ENCODE measurements at places on chromosomes 13 and 19.
A peak's percentile ranks its signal among the peaks of the same experiment; 100 is the strongest.

- no peak for DNase-seq
Observed at GRCh38 chr13:43170506-43170905, 147.1 kb downstream of the DNAJC15 start.

- DNase-seq = no peak
Observed at GRCh38 chr13:48125794-48126228, 30.9 kb upstream of the MED4 start.

DNA sequence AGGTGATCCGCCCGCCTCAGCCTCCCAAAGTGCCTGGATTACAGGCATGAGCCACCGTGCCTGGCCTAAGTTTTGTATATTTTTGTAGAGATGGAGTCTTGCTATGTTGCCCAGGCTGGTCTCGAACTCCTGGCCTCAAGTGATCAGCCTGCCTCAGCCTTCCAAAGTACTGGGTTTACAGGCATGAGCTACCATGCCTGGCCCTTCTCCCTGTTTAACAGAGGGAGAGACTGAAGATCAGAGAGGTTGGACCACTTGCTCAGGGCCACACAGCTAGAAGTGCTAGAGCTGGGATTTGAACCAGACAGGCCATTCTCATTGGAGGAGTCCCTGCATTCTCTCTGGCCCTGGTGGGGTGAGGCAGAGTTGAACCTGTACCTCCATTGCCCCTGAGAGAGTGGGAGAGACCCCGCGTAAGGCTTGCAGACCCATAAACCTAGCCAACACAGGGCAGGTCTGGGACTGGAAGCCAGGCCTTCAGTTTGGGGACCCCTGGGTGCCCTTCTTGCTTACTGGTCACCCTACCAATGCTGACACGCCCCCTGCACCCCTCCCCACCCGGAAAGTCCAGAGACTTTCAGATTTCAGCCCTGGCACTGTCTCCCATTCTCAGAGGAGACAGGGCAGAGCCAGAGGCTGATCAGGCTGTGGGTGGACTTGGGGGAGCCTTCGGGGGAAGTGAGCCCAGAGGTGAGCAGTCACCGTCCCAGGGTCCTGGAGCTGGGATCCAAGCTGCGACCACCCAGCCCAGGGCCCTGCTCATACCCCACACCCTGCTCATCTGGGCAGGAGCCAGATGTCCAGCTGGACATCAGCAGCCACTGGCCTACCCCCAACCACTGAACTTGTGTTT is 13.3 kb downstream of the TTYH1 start:
- no peak for DNase-seq

- no peak for DNase-seq
Observed at GRCh38 chr13:53545340-53545941, 516.8 kb downstream of the OLFM4 start.

DNA sequence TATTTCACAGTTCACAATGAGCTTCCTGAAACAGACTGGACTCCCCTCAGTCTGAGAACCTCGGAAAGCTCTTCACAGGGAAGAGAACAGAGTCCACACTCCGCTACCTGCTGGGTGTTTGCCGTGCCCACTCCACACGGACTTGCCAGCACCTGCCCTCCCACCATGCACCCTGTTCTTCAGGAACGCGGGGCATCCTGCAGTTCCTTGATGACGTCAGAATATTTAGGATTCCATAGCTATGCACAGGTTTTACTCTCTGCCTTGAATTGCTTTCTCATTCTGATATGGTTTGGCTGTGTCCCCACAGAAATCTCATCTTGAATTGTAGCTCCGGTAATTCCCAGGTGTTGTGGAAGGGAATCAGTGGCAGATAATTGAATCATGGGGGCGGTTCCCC is 74.4 kb upstream of the FARP1 start:
- DNase-seq = no peak

DNA sequence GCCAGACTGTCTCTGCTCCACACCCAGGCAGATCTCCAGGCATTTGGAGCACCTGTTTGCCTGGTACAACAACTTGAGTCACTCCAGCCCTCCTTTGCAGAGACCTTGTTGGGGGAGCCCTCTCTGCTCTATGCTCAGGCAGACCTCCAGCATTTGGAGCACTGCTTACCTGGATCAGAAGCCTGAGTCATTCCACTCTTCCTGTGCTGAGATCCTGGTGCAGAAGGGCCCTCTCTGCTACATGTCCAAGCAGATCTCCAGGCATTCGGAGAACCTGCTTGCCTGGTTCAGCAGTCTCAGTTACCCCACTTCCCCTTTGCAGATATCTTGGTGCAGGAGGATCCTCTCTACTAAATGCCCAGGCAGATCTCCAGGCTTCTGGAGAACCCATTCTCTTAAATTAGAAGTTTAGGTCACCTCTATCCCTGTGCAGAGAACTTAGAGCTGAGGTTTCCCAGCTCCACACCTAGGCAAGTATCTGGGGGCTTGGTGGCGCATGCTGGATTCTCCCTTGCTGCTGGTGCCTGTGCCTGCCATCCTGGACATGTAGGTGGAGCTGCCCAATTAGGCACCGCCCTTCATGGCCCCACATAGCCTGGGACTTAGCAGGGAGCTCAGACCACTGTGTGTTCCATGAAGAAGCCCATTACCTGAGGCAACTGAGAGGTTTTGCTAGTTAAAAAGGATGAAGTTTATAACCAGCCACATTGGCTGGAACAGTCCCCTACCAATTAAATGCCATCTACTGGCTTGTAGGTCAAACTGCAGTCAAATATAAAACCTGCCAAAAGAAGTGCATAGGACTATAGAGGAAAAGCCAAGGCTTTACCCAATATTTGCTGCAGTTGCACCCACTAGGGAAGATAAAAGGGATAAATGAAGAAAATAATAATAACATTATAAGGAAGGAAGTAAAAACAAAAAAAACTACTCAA is 97.6 kb upstream of the SLITRK6 start:
- no peak for DNase-seq

GRCh38 chr19:12953138-12953798 is 3.8 kb downstream of the GADD45GIP1 start:
- no peak for DNase-seq

DNA sequence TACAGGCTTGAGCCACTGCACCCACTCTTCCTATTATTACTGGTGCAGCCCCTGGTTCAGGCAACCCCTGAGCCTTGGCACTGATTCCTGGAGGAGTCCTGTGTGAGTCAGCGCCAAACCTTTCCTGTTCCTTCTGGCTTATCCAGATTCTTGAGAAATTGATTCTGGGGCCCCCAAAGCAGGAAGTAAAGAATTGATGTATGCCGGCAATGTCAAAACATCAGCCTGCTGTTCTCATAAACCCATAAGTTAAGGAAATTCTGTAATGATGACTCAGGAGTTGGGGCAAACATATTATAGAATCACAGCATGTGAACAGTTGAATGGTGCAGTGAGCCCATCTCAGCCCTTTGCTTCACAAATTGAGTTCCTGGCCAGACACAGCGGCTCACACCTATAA is 1.4 kb upstream of the OR7G3 start:
- no peak for DNase-seq

- DNase-seq = peak; percentile 98
Observed at GRCh38 chr19:48954595-48955307, at the start of gene BAX. Gene BAX, plus strand, starts transcription at chr19:48954875. Its CDS starts 54 bp downstream, at chr19:48954929.

DNA sequence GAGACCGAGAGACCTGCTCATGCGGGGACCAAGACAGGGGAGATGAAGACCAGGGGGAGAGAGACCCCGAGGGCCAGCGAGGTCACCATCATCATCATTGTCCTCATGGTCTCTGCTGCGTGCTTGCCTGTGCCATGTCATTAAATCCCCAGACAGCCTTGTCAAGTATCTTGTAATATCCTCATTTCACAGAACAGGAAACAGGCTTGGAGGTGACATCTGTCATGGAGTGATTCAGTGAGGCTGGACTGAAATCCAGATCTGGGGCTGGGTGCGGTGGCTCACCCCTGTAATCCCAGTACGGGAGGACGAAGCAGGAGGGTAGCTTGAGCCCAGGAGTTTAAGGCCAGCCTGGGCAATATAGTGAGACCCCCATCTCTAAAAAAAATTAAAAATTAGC is 5.9 kb upstream of the NANOS2 start:
- DNase-seq = no peak

- DNase-seq = no peak
Observed at GRCh38 chr13:34587576-34587975, 354.5 kb upstream of the NBEA start.

DNA sequence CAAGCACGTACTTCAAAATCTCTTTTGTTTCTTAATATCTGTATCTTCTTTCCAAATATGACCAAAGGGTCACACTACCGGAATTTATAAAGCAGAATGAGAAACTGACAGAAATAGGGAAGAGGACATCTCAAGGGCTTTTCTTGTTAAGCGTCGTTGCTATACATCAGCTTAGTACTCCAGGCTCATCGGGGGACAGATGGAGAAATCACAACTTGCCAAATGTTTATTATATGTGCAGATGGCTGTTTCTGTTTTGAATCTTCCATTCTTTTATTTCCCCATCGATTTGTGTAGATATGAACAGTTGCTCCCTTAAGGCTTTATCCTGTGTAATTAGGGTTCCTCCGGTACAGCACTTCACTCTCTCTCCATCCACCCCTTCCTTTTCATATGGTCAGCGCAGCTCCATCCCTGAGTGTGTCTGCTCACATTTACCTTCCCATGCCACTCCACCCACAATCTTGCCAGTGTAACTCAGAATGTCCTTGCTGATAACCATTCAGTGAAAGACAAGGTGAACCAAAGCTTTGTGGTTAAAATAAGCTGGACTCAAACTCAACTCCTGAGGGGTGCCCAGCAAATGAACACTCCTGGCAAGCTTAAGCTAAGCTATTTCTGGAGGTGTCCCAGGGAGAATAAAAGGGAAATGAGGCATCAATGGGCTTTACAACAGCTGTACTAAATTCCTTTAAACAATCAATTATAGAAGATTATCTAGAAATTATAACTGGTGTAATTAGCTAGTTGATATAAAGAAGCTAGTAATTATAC is 51.3 kb downstream of the TBC1D4 start:
- DNase-seq = no peak

DNA sequence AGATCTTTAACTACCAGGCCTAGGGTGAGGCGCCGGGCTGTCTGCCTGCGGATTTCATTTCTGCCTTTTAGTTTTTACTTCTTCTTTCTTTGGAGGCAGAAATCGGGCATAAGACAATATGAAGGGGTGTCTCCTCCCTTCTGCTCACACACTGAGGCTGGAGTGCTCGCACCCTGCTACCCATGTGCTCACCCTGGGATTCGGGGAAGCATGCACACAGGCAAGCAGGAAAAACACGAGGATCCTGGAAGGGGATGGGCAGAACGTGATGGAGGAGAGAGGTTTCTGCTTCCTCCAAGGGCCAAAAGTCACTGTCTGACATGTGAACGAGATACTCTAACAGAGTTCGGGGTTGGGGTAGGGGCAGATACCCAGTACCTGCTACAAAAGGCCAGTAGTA is 28.4 kb downstream of the ZNF823 start:
- DNase-seq = no peak

DNA sequence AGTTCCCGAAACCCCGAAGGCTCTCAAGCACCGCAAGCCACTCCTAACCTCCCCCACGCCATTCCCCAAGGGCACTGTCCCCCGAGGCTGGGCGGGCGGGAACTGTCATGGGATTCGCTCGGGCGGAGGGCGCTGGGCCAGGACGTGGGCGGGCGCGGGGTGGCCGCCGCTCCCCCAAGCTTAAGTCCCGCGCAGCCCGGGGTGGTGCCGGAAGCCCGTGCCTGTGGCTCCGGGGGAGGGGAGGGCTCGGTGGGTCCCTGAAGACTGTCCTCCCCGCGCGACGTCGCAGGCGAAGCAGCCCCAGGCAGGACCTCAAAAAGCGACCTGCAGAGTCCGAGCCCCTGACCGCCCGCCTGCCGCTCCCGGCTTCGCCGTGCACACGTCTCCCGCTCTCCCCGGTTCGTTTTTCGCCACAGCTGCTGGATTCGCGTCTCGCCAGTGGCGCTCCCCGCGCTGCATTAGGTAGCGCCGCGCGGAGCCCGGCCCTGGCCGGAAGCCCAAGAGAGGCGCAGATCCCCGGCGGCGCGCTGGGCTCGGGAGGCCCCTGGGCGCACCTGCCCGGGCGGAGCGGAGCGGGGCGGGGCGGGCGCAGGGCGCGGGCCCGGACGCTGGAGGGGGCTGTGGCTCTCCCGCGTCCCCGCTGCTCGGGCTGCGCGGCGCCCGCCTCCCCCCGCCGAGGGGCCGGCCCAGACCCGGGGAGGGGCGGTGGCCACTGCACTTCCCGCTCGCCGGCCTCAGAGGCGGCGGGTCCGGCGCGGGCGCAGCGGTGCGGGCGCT is at the start of gene FARP1:
Gene FARP1 (plus strand): TSS at position 715 of the 777 bp plus-strand sequence. CDS start 70,149 bp downstream, outside the sequence.
- DNase-seq = peak; percentile 55

DNA sequence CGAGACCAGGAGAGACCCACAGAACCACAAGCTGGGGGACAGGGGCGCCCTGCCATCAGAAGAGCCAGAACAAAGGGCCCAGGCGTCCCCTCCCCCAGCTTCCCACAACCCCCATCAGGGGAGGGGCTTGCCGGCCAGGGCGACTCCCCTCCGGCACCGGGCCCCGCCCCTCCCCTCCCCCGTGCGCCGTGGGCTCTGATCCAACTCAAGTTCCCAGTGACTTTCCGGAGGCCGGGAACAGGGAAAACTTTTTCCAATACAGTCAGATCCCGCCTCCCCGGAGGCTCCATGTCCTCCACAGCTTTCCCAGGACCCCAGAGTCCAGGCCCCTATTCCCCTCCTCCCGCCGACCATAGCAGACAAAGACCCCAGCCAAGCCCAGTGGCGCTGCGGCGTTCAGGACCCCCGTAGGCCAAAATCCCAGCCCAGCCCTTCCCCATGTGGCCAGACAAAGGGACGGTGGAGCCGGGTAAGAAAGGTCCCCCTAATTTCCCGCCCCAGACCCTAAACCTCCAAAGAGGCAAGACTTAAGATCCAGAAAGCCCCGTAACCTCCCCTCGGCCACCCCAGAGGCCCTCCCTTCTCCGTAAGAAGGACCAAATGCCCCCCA is 673 bp downstream of the TEAD2 start:
- peak; percentile 23 for DNase-seq

- DNase-seq = no peak
Observed at GRCh38 chr19:39208175-39208795, 4.2 kb upstream of the SYCN start.

GRCh38 chr13:75544681-75545330 is 4.8 kb upstream of the UCHL3 start:
- DNase-seq = no peak

- DNase-seq = no peak
Observed at GRCh38 chr19:23287620-23288019, 37.4 kb upstream of the ZNF724 start.

- DNase-seq = no peak
Observed at GRCh38 chr13:36673352-36673751, 468 bp upstream of the SERTM1 start.

- DNase-seq = no peak
Observed at GRCh38 chr19:1290703-1291651, 5.3 kb downstream of the EFNA2 start.

- DNase-seq = no peak
Observed at GRCh38 chr19:29278716-29279115, 65.8 kb upstream of the UQCRFS1 start.

GRCh38 chr19:42594617-42595489 is at the start of gene CEACAM8:
Gene CEACAM8, minus strand, starts transcription at chr19:42594924. Its CDS starts 96 bp downstream, at chr19:42594828.
- no peak for DNase-seq

- DNase-seq = no peak
Observed at GRCh38 chr13:22130254-22130653, 459.4 kb downstream of the FGF9 start.

- DNase-seq = no peak
Observed at GRCh38 chr19:11142528-11143171, 12.9 kb downstream of the SPC24 start.
